ENCODE measurements at places on chromosomes 5 and 9.

DNA sequence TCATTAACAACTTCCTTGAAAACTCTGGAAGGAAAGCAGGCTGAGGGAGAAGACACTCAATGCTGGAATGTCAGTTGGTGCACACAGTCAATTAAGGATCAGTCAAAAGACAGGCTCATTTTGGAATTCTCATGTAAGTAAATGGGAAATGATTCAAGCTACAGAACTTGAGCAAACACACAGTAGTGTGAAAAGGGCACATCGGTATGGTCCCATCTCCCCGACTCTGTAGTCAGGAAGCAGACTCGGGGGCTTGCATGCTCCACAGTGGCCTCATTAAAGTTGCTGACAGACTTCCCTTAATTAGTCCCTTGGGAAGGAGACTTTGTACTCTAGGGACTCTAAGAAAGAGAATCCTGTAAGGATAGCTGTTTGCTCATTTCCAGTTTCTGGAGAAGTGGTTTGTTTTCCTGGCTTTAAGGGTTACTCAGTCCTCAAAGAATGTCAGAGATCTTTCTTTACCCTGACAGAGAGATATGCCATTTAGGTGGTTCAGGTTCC lies 339.2 kb downstream of the ADAMTS6 start:
- DNase-seq: no peak

GRCh38 chr5:23026252-23027170 lies 173.4 kb upstream of the CDH12 start:
- no peak for DNase-seq

- no peak for DNase-seq
Measured at GRCh38 chr5:39132792-39133191, 58.6 kb upstream of the RICTOR start.

GRCh38 chr5:120463991-120464626 lies at the start of gene PRR16:
Gene PRR16, plus strand, starts transcription at chr5:120464300.
- no peak for DNase-seq

- no peak for DNase-seq
Measured at GRCh38 chr5:101877451-101877850, 418.6 kb downstream of the SLCO4C1 start.

DNA sequence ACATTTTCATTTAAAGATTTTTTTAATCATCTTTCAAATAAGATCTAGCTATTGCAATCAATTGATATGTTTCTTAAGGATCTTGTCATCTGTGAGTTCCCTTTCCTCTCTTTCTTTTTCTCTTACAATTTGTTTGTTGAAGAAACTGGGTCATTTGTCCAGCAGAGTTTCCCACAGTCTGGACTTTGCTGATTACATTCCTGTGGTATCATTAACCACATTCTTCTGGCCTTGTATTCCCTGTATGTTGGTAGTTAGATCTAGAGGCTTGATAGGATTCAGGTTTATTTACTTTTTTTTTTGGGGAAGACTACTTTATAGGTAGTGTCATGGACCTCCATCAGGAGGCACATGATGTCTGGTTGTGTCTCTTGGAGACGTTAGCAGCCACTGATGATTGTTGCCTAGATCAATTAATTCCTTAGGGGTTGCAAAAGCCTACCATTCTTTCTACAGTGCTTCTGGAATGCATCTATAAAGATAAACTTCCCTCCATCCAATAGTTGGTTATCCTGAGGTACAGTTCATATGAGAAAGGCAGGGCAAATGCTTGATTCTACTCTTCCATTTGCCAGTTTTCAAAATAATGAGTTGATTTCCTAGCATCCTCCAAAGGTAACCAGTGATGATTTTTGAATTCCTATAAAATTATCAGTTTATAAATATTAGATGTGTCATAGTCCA lies 14.3 kb downstream of the PDE8B start:
- no peak for DNase-seq

GRCh38 chr5:158727136-158727535 lies 372.6 kb downstream of the EBF1 start:
- no peak for DNase-seq

DNA sequence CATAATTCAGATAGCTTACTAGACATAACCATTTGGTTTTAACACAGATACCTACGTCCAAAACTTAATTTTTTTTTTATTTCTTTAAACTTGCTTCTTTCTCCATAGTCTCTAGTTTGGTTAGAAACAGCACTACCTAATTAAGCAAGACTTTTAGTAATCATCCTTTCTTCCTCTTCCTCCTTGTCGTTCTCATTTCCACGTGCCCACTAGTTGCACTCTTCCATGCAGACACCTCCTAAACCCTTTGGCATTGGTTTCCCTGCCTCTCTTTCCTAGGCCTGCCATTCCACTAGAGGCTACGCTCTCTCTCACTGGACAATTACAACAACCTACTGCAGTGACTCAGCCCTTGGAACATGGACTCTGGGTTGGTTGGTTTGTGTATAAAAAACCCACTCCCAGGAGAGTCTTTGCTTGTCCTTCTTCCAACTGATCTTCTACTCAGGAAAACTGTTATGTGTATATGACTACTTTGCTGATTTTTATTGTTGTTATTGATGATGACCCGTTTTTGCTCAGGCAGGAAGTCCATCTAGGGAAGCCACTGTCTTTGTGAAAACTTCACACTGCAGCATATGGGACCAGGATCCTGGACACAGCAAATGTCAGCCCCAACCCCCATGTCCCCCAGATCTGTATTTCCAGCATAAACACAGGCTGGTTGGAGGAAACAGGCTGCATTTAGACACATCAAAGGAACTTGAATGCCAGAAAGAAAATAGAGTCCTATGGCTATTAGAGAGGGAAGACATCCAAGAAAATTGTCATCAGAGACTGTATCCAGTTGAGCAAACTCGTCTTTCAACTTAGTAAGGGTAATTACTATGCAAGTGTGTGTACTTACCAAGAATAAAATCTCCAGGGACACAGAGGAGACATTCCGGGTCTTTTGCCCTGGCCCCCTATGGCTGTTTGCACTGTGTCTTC lies 503.2 kb downstream of the GADD45G start:
- no peak for DNase-seq

GRCh38 chr9:69190086-69190862 lies 16.2 kb downstream of the TJP2 start:
- no peak for DNase-seq

DNA sequence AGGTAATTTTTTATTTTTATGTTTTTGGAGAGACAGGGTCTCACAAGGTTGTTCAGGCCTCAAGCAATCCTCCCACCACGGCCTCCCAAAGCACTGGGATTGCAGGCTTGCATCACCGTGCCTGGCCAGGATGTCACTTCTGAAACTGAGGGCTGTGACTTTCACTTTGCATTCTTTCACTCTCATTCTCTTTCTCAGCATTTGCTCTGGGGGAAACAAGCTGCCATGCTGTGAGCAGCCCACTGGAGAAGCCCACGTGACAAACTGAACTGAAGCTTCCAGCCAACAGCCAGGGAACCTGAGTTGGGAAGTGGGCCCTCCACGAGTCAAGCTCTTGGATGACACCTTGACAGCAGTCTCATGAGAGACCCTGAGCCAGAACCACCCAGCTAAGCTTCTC lies 109.4 kb downstream of the C5orf15 start:
- DNase-seq: no peak

DNA sequence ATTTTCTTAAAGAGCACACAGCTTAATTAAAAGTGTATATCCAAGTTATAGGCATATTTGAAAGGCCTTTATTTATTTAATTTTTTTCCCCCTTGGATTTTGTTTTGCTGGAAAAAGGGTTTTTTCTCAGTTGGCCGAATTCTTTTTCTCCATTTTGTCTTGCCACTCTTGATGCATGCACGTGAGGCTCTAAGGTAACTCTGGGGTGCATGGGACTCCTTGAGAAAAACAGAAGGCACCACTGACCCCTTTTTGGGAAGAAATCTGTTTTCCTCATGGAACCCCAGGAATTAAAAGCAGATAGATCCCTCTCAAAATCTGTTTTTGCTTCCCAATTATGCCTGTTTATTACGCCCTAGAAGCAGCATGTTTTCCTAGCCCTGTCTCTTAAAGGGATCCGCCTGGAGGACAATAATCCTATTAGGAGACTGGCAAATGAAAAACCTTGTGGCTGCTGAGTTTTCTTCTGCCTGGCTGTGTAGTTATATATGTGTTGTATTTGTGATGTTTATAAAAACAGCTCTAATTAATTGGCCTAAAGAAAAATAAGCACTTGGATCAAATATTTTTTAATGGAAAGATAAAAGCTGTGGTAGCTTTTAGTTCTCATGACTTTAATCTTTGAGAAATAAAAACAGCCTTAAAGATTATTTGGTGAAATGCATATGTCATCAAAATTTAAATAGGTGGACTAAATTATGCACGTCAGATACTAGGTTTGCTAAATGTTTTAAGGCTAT lies 435.1 kb upstream of the CDH9 start:
- DNase-seq: no peak

DNA sequence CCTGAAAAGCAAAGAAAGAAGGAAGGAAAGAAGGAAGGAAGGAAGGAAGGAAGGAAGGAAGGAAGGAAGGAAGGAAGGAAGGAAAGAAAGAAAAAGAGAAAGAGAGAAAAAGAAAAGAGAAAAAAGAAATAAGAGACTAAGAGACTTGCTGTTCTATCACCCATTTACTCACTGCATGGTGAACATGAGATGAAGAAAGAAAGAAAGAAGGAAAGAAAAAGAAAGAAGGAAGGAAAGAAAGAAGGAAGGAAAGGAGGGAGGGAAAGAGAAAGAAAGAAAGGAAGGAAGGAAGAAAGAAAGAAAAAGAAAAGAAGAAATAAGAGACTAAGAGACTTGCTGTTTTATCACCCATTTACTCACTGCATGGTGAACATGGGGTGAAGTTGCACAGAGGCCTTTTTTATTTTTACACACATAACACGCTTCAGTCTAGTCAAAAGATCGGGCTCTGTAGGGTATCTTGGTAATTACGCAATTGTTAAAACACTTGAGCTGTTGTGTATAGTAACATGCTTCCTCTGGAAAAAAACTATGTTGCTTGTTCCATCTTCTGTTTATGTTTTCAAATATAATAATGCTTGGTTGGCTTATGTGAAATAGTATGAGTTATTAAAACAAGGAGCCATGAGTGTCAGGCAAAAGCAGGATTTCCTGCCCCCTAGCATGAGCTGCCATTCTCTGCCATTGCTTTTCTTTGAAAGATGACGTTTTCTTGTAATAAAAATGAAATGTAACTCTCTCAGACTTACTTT lies 119.3 kb upstream of the ZNF608 start:
- DNase-seq: no peak

DNA sequence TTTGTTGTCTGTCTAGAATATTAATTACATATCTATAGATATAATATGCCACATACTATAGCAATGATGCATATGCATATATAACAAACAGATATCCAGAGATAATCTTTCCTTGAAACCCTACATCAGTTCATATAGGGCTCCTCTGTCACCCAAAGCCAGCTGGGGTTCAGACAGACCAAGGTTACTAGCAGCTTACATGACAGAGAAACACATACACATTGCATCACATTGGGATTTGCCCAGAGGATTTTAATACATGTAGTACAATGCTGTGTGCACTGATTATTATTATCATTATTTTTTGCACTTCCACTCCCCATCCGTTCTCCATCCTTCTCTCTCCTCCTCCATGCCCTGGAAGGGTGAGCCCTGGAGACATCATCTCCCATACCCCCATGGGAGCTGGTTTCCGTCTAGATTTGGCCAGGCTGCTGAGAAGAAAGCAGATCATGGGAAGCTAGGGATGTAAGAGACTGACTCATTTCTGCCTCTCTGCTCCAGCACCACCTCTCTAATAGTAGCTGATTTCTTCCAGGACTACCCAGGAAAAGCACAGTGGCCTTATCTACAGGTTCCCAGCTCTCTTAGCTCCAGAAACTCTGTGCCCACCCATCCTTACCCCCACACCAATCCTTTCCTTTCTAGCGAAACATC lies 23.3 kb downstream of the FST start:
- no peak for DNase-seq

DNA sequence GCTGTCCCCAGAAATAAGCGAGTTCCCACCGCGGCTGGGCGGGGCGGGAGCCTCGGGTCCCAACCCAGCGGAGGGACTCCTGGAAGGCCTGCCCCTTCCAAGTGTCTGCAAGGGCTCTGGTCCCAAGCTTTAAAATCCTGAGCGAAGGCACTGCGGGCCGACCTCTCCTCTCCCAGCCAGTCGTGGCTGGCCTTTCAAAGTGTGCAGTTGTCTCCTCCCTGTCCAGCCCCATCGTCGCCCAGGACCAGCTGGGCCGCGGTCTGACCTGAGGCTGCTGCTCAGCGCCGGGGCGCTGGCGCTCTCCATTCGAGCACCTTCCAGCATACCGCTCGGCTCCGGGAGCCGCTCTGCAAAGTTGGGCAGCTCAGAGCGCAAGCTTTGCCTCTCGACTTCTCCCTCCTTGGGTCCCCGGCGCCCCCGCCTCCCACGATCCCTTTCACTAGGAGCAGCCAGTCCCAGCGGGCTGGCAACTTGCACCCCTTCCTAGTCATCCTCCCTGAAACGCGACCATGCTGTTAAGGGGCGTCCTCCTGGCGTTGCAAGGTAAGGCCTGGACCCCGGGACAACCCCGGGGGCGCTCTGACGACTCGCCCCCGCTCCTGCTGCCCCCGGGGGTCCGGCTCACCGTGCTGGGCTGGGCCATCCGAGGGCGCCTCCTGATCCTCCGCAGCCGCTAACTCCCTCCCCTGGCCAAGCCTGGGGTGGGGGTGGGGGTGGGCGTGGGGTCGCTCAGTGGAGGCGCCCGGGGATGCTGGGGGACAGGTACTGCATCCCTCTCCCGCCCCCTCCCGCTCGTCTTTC lies at the start of gene MAMDC2:
TSS of gene MAMDC2 (plus strand) at position 160 of the 801 bp plus-strand sequence. CDS start at position 510, 350 bp downstream.
- no peak for DNase-seq

- no peak for DNase-seq
Measured at GRCh38 chr9:121326130-121326838, 43.8 kb downstream of the STOM start.

DNA sequence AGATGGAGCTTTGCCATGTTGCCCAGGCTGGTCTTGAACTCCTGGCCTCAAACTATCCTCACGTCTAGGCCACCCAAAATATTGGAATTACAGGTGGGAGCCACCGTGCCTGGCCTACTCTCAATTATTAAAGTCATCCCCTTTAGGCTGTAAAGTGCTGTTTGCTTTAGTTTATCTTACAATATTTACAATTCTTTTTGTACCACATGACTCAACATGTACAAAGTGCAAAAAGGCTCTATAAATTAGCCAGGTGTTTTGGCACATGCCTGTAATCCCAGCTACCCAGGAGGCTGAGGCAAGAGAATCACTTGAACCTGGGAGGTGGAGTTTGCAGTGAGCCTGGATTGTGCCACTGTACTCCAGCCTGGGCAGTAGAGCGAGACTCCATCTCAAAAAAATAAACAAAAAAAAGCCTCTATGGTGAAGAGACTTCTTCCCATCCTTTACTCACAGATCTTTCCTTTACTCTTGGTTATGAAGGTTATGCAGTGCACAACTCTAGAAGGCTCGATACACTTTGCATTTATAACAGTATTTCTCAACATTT lies 28.5 kb upstream of the MLLT3 start:
- no peak for DNase-seq

GRCh38 chr5:156052656-156053055 lies 274.3 kb upstream of the SGCD start:
- DNase-seq: no peak

GRCh38 chr5:165757791-165758190 lies 2252.4 kb downstream of the MAT2B start:
- DNase-seq: no peak

- DNase-seq: no peak
Measured at GRCh38 chr9:85168412-85168811, 498.9 kb downstream of the NTRK2 start.

- DNase-seq: no peak
Measured at GRCh38 chr5:56309262-56309826, 76.2 kb upstream of the ANKRD55 start.
